ENCODE measurements at places on chromosomes 12 and 14.

- H3K27ac ChIP-seq = peak overlapping the region; percentile 94
- no peaks in the 10 kb centered on the region for H3K27me3 ChIP-seq
- H3K4me3 ChIP-seq = peak overlapping the region; percentile 82
- H3K36me3 ChIP-seq = peaks cover 53% of the 10 kb centered on the region
- peak; percentile 57 for DNase-seq
Measured at GRCh38 chr12:57063991-57064685, 14.2 kb upstream of the MYO1A start.

DNA sequence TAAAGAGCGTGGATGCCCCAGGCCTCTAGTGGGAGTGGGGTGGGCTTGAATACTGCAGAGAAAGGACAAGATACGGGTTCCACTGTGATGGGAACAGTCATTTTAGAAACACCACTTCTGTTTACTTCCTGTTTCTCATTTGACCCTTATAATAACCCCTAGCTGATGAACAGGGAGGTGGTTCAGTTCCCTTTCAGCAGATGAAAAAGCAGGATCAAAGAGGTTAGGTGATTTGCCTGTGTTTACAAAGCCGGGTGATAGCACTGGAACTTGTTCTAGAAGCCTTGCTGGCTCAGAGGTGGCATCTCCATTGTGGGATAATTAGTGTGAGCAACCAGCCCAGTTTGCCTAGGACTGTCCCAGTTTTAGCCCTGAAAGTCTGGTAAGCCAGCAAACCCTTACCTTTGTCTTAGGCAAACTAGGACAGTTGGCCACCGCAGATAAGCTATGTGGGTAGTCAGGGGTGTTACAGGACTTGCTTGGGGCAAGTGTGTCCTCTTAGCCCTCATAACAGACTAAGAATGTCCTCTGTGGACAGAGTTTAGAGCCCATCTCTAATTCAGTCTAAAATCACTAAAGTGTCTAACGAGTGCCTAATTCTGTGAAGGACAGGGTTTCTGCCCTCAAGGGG is 7.5 kb upstream of the LRP1-AS start:
- peaks cover 5% of the 10 kb centered on the region for H3K4me1 ChIP-seq
- H3K27ac ChIP-seq = no peak overlapping the region
- peaks cover 1% of the 10 kb centered on the region for H3K27me3 ChIP-seq

DNA sequence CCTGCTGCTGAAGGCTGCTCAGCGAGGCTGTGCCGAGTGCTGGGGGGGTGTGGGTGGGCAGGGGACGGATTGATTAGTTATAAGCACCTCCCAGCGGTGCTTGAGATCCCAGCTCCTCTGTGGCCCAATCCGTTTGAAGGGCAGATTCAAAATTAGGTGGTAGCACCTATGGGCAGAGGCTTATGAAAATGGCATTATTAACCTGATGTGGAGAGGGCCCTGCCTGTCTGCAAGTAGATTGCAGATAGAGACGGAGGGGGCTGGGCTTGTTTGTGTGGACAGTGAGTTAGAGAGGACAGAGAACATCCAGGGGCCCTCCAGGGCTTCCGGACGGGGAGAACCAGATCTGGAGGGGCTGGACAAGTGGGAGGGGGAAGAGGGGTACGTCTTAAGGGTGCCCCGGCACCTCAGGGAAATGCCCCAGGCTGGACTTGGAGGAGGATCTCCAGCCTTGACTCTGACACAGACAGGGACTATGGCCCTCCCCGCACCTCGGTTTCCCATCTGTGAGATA is at the start of gene RTL1:
TSS of gene RTL1 (minus strand) at position 51 of the 514 bp plus-strand sequence. CDS start 18,934 bp downstream, outside the sequence.
- H3K36me3 ChIP-seq = no peaks in the 10 kb centered on the region
- H3K27me3 ChIP-seq = peaks cover 42% of the 10 kb centered on the region
- no peak within 1 kb of the TSS for H3K27ac ChIP-seq
- H3K4me3 ChIP-seq = no peak within 1 kb of the TSS
- DNase-seq = no peak

- no peaks in the 10 kb centered on the region for H3K27me3 ChIP-seq
- H3K4me3 ChIP-seq = peak overlapping the region; percentile 53
- H3K36me3 ChIP-seq = peaks cover 32% of the 10 kb centered on the region
- H3K27ac ChIP-seq = no peak overlapping the region
- no peak for DNase-seq
- H3K4me1 ChIP-seq = peaks cover 79% of the 10 kb centered on the region
Measured at GRCh38 chr12:67274186-67274585, 5.0 kb downstream of the CAND1 start.

DNA sequence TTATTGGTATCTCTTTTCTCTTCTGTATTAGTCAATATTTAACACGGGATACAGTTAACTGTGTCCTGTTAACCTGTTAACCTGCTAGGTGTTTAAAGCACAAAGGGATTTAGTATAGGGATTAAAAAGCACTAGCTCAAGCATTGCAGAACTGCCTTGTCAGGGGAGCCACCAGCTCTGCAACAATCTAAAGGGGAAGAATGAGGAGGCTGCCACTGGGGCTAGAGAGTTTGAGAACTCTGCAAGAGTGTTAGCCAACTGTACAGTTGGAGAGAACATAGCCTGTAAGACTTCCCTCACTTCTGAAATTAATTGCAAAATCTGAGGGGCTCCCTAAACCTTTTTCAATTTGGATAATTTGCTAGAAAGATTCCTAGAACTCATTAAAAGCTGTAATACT is 6.5 kb upstream of the VRK1 start:
- peaks cover 29% of the 10 kb centered on the region for H3K27me3 ChIP-seq
- no peak for DNase-seq
- H3K36me3 ChIP-seq = no peaks in the 10 kb centered on the region
- H3K4me3 ChIP-seq = no peak overlapping the region
- peaks cover 10% of the 10 kb centered on the region for H3K4me1 ChIP-seq

- peak overlapping the region; percentile 86 for H3K27ac ChIP-seq
- peaks cover 8% of the 10 kb centered on the region for H3K4me1 ChIP-seq
- peaks cover 2% of the 10 kb centered on the region for H3K36me3 ChIP-seq
Measured at GRCh38 chr14:37595809-37596621, 586 bp downstream of the TTC6 start.

- no peaks in the 10 kb centered on the region for H3K36me3 ChIP-seq
- no peaks in the 10 kb centered on the region for H3K27me3 ChIP-seq
Measured at GRCh38 chr12:99309812-99310211, 337.7 kb upstream of the GARIN6 start.

- peaks cover 14% of the 10 kb centered on the region for H3K4me1 ChIP-seq
- no peak overlapping the region for H3K27ac ChIP-seq
- peaks cover 14% of the 10 kb centered on the region for H3K27me3 ChIP-seq
- H3K36me3 ChIP-seq = no peaks in the 10 kb centered on the region
Measured at GRCh38 chr14:21704338-21704737, 30.7 kb upstream of the OR4E1 start.

- DNase-seq = no peak
- no peak overlapping the region for H3K27ac ChIP-seq
- peaks cover 6% of the 10 kb centered on the region for H3K27me3 ChIP-seq
- H3K4me3 ChIP-seq = no peak overlapping the region
- H3K36me3 ChIP-seq = no peaks in the 10 kb centered on the region
Measured at GRCh38 chr12:22180705-22181104, 134.7 kb downstream of the CMAS start.

DNA sequence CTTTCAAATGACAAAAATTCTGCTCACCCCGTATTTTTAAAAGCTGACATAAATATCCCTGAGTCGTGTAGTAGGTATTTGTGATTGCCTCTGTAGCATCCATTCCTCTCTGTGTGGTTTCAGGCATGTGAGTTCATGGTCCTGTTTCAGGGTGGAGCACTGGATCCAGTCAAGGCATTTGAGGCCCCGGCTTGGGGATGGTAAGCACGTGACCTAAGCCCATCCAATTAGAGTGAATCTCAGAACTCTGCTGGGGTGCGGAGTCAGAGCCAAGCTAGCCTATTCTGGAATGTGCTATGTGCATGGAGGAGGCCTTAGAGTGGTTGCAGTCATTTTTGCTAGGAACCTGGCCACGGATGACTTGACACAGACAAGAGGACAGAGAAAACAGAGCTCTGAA is 4.3 kb upstream of the CSRP2 start:
- no peaks in the 10 kb centered on the region for H3K36me3 ChIP-seq
- H3K27ac ChIP-seq = no peak overlapping the region
- H3K4me1 ChIP-seq = peaks cover 11% of the 10 kb centered on the region
- no peak overlapping the region for H3K4me3 ChIP-seq

DNA sequence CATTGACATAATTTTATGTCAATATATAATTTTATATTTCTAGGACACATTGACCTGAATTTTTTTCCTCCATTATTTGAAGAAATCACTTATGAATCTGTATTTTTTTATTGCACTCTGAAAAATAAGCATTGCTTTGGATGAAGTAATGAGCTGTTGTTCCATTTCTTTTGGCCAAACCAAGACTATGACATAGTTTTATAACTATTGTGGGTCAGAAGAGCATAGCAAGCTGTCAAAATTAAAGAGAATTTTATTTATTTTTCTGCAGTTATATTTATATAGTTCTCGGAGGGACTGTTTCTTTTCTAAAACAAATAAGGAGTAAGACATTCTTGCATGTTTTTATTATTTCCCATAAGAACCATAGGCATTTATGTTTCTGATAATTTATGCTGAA is 8.5 kb downstream of the C12orf75 start:
- peaks cover 49% of the 10 kb centered on the region for H3K4me1 ChIP-seq
- no peak for DNase-seq
- H3K4me3 ChIP-seq = no peak overlapping the region
- peaks cover 48% of the 10 kb centered on the region for H3K36me3 ChIP-seq
- H3K27me3 ChIP-seq = no peaks in the 10 kb centered on the region
- H3K27ac ChIP-seq = no peak overlapping the region

DNA sequence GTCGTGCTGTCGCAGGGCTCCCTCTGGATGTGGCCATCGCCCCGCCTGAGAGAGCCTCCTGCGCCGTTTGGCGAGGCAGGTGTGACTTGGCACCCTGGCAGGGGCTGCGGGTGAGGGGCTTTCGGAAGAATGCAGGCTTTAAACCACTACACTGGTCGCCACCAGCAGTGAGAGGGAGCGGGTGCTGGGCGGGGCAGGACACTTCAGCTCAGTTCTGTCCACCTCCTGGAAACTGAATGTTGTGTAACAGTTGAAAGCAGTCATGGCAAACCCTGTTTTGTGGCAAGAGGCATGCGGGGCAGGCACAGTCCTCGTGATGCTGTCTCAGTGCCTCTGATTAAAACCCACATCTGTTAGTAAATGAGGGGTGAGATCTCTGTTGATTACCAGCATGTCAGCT is 55.9 kb downstream of the AACS start:
- H3K27ac ChIP-seq = no peak overlapping the region
- DNase-seq = no peak
- H3K4me3 ChIP-seq = no peak overlapping the region
- no peaks in the 10 kb centered on the region for H3K4me1 ChIP-seq
- no peaks in the 10 kb centered on the region for H3K27me3 ChIP-seq

DNA sequence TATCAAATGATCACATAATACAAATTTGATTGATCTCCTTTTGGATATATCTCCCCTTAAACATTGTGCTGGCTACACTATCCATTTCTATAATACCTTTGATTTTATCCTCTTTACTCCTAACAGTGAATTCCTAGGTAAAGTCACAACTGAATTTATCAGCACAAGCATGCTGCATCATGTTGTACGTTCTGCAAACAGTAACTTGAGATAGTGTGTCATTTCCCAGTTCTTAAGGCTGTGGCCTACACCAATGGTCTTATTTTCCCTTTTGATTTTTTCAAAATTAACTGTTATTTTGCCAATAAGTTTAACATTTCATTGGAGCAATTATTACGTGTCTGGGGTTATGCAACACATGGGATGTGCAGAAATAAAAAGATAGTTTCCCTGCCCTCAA is 24.8 kb downstream of the PRKCH start:
- H3K27me3 ChIP-seq = no peaks in the 10 kb centered on the region
- peaks cover 96% of the 10 kb centered on the region for H3K4me1 ChIP-seq
- H3K27ac ChIP-seq = peak overlapping the region; percentile 87
- H3K36me3 ChIP-seq = peaks cover 38% of the 10 kb centered on the region
- H3K4me3 ChIP-seq = peak overlapping the region; percentile 70

DNA sequence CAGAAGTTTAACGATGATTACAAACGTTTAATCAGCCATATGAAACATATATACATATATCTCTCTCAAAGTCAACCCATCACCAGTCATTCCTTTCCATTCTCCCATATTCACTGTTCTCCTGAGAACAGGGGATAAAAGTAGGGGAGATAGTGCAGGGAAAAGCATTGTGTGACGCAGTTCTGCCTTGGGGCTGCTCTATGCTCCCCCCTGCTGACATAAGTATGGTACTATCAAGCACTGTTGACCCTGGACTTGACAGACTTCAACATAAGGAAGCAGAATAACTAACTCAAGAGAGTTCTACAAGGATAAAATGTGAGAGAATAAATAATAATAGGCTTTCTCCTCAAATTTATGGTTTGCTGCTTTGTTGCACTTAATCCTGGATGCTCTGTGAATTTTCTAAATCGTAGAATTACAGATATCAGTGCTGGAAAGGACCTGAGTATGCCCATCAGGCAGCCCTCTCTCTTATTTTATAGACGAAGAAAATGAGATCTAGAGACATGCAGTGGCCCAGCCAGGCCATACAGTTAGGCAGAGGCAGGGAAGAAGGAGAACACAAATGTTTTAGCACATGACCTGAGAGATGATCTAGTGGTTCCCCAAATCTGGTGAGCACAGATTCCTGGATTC is 87.2 kb downstream of the SCN8A start:
- peaks cover 10% of the 10 kb centered on the region for H3K27me3 ChIP-seq
- no peaks in the 10 kb centered on the region for H3K4me1 ChIP-seq
- H3K36me3 ChIP-seq = no peaks in the 10 kb centered on the region

DNA sequence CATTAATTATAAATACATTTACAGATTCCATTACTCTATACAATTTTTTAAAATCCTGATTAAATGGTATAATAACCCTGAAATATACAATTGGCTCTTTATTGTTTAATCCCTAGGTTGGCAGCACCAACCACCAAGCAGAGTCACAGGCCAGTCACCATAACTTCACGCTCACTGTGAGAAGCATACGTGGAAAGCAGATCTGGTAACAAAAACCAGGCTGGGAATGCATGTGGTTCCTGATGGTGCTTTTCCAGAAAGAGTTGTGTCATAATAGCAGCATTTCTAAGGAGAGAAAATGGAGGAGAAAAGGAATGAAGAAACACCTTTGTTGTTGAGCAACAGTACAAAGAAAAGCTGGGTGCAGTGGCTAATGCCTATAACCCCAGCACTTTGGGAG is 66.1 kb downstream of the SIX6 start:
- no peaks in the 10 kb centered on the region for H3K4me1 ChIP-seq
- H3K4me3 ChIP-seq = no peak overlapping the region
- no peak overlapping the region for H3K27ac ChIP-seq

DNA sequence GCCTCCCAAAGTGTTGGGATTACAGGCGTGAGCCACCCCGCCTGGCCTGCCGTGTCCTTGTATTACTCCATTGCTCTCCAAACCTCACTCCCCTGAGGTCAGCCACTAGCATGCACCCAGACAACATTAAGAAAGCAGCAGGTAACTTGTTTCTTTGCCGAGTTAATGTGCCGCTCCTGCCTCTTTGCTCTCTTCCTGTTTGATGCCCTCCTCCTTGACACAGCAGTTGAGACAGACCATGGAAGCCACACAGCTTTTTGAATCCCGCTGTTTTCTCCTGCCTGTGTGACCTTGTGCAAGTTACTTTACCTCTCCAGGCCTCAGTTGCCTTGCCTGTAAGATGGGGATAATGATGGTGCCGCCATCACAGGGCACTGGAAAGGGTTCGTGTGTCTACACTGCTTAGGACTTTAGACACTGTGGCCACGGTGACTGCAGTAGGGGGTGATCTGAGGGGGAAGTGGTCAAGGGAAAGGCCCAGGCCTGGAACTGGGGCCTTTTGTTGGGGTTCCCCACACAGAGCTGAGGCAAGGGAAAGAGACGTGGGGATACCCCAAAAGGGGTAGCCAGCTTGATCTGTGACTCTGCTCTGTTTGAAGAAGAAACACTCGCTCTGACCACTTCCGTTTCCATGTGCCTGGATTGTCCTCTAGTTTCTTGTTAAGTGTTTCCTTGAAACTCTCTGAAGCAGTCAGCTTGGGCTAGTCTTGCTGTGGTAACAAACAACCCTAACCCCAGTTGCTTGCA is 69.3 kb downstream of the RIN3 start:
- peak; percentile 42 for DNase-seq
- H3K27me3 ChIP-seq = peaks cover 5% of the 10 kb centered on the region
- H3K4me3 ChIP-seq = peak overlapping the region; percentile 47
- H3K27ac ChIP-seq = peak overlapping the region; percentile 79
- peaks cover 72% of the 10 kb centered on the region for H3K4me1 ChIP-seq
- H3K36me3 ChIP-seq = peaks cover 17% of the 10 kb centered on the region

Measured in activated T-helper 1 cell treated with anti-CD3 and anti-CD28 coated beads, Interleukin-12 subunit alpha, Interleukin-12 subunit beta, Interleukin-2, Interleukin-4 antibody, amounts not matched to agents 30 ng/mL and 10 ng/mL and 1 ng/mL, durations not matched to agents 14 hours and 24 hours and 36 hours (primary cell).